CD4-positive, alpha-beta T cell treated with Interleukin-4 for 4 hours (primary cell): ENCODE measurements at places on chromosomes 16 and 17.

DNA sequence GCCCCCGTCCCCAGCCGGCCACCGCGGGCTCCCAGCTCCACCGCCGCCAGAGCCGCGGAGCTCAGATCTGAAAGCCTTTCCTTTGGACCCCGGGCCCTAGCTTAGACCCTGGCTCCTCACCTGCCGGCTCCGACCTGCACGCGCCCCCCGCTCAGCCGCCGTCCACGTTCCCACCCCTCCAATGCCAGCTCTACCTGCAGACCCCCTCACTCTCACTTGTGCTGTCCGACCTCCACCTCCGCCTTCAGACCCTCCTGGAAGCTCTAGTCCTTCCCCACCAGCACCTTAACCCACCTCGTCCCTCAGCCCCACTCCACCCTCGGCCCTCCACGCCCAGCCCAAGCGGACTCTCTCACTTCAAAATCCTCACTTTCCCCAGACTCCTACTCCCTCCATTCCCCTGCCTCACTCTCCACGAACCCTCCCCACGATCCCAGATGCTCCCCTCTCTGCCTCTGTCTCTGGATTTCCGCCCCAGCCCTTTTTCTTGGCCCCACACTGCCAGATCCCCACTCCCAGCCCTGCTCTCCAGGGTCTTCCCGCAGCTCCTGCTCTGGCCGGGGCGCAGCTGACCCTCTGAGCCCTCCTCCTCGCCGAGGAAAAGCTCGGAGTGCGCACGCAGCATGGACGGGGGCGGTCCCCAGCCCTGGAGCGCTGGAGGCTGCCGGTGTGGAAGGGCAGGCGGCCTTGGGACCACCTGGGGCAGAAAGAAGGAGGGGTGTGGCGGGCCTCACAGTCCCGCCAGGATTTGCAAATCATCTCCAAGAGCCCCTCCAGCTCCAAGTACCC is at the start of gene TMEM114:
Gene TMEM114, minus strand, starts transcription at position 612 of the 789 bp plus-strand sequence. CDS start 673 bp downstream, outside the sequence.
- no peak for DNase-seq

- peak; percentile 77 for DNase-seq
Measured at GRCh38 chr17:2222901-2223616, 80.5 kb downstream of the SMG6 start.

DNA sequence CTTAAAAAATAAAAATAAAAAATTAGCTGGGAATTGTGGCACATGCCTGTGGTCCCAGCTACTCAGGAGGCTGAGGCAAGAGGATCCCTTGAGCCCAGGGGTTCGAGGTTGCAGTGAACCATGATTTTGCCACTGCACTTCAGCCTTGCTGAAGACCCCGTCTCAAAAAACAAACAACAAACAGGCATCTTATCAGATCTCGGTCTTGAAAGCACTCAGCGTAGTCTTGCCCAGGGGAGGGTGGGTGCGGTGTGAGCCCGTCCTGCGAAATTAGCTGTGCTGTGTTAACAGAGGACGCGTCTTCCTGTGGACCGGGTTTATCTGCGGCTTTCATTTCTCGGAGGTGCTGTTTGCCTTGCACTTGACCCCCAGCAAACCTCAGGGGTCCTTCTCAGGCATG is 5.4 kb downstream of the GAA start:
- no peak for DNase-seq

GRCh38 chr17:7836596-7837407 is 2.8 kb downstream of the KDM6B start:
- DNase-seq: peak; percentile 69

- no peak for DNase-seq
Measured at GRCh38 chr17:33680472-33680871, 387.4 kb upstream of the ASIC2 start.

DNA sequence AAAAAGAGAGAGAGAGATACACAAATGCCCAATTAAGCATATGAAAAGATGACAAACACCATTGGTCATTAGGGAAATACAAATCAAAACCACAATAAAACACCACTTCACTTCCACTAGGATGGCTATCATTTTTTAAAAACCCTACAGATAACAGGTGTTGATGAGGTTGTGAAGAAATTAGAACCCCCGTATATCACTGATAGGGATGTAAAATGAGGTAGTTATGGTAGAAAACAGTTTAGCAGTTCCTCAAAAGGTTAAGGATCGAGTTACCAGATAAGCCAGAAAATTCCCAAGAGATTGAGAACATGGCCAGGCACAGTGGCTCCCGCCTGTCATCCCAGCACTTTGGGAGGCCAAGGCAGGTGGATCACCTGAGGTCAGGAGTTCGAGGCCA is 2.8 kb downstream of the P2RX5 start:
- no peak for DNase-seq

DNA sequence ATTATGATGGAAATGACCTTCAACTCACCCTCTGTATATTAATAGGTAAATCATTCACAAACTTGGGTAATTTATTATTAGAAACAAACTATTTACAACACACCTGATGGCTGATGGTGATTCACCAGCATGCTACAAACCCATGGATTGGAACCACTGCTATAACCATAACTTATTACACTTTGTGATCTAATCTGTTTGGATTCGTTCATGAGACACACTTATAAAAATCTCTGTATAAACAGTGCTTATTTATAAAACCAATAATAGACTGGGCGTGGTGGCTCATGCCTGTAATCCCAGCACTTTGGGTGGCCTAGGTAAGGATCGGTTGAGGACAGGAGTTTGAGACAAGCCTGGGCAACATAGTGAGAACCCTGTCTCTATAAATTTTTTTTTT is 16.0 kb downstream of the SMIM36 start:
- no peak for DNase-seq
